Stimulated activated CD8-positive, alpha-beta memory T cell treated with anti-CD3 and anti-CD28 coated beads, Interleukin-15, amount 100 ng/mL, for 1 hour (primary cell): ENCODE measurements at places on chromosomes 6 and 20.

DNA sequence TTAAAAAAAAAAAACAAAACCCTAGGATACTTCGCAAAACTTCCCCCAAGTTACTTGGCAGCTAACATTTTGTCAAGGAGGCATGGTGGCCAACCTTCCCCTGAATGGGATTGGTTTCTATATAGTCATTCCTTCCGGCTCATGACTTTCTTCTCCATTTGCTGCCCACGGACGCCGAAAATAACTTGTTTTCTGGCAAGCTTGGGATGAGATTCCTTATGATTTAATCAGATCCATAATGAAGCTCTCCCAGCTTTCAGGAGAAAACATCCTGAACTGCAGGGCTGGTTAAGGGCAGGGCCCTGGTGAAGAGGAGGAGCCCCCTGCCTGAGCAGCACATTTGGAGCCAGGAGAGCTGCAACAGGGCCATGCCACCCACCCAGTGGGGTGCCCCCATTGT is 49.9 kb downstream of the PPP1R16B start:
- no peak for DNase-seq

DNA sequence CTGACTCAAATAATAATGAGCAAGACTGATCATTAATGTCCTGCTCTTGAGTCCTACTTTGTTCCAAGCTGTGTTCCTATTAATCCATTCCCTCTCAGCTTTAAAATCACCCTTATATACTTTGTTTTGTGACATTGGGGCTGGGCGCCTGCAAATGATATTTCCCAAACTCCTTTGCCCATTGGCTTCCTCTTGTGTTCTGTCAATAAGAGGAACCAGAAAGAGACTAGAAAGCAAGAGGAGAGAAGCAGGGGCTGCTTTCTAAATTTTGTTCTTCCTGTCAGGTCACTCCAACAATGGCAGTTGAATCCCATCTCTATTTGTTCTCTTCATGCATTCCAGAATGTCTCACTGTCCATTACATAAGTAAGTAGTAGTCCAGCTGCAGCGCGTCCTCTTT is 21.6 kb upstream of the TRIM27 start:
- DNase-seq: no peak

GRCh38 chr6:43276577-43277305 is 21.3 kb upstream of the SLC22A7 start:
- DNase-seq: no peak

GRCh38 chr6:16338577-16339264 is 100.3 kb downstream of the GMPR start:
- DNase-seq: no peak

GRCh38 chr6:135261872-135262725 is 81.0 kb downstream of the MYB start:
- no peak for DNase-seq
